Chondrocyte (in vitro differentiated cells): ENCODE measurements at places on chromosomes 4 and X. TPM values are rescaled to one million over a fixed set of nuclear protein-coding genes. Genes with fewer than 3 reads are reported as not detected.
A peak's percentile ranks its signal among the peaks of the same experiment; 100 is the strongest.

GRCh38 chr4:133131829-133132460 lies 17.1 kb upstream of the PCDH10 start:
- no peak for DNase-seq

GRCh38 chrX:23380581-23380980 lies 45.9 kb downstream of the PTCHD1 start:
- no peak for DNase-seq

GRCh38 chrX:72421797-72422196 lies 116.1 kb upstream of the CITED1 start:
- DNase-seq: no peak

CC2D2A gene
- total RNA-seq: 18.6 to 31.5 TPM (median 19.2 TPM) in 3 replicates

PRSS12 gene
- 8.9 to 15.3 TPM (median 15.1 TPM) in 3 replicates for total RNA-seq

DNA sequence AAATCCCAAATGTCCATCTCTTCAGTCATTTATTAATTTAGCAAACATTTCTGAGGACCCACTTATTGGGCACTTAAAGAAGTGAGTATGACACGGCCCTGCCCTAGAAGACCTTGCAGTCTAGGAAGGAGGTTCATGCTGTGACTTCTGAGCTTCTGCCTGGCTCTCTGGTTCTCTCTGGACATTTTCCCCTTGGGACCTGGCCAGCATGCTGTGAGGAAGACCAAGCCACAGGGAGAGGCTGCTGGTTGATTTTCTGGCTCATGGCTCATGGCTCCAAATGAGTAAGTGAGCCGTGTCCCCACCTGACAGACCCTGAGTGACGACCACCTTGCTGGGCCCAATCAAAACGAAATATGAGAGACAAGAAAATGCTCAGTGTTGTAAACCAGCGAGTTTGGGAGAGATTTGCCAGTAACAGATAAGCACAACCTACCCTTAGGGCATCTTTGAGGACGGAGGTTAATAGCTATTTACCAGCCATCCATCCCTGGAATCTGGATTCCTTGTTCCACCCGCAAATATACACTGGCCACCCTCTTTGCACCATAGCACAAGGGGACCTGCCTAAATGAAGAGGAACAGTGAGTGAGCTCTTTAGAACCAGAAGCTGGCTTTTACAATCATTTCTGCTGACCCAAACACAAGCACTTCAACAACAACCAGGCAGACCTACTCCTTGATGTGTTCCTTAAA lies 876 bp downstream of the MPP1 start:
- DNase-seq: no peak

DNA sequence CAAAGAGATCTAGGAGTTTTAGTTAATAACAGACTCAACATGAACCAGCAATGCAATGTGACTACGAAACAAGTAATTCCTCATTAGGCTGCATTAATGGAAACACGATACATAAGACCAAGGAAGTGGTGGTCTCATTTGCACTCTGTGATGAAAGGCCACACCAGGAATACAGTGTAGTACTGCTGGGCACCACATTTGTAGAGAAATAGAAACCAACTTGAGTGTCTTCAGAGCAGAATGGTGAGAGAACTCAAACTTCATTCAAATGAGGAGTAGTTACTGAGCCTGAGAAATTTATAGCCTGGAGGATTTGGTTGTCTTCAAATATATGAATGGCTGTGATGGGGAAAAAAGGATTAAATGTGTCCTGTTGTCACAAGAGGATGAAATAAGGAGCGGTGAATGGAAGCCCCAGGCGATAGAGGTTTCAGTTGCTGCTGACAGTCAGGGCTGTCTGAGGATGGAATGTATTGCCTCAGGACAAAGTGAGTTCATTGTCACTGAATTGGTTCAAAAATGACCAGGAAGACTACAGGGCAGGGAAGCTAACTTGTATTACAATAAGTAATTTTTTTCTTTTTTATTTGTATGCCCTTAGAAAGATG lies 50.9 kb downstream of the NFKB1 start:
- DNase-seq: no peak

SULT1E1 gene
- 1.2 to 1.9 TPM (median 1.4 TPM) in 3 replicates for total RNA-seq

DYNLT3 gene
- total RNA-seq: 31.5 to 36.5 TPM (median 35.8 TPM) in 3 replicates

DNA sequence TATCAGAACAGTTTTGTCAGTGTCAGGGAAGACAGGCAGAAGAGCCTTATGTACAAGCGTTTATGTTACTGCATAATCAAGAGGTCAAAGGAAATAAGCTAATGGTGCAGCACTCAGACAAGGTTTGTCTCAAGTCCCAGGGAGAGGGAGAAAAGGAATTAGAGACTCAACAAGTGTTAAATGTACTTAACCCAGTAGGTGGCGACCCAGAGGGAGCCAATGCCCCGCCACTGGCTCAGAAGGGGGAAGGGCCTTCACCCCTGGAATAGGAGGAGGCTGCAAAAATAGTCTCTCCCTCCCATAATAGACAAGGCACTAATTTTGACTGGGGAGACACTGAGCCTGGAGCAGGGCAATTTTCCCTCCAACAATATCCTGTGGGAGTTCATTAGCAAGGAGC lies 14.1 kb upstream of the PAPSS1 start:
- DNase-seq: no peak

DNA sequence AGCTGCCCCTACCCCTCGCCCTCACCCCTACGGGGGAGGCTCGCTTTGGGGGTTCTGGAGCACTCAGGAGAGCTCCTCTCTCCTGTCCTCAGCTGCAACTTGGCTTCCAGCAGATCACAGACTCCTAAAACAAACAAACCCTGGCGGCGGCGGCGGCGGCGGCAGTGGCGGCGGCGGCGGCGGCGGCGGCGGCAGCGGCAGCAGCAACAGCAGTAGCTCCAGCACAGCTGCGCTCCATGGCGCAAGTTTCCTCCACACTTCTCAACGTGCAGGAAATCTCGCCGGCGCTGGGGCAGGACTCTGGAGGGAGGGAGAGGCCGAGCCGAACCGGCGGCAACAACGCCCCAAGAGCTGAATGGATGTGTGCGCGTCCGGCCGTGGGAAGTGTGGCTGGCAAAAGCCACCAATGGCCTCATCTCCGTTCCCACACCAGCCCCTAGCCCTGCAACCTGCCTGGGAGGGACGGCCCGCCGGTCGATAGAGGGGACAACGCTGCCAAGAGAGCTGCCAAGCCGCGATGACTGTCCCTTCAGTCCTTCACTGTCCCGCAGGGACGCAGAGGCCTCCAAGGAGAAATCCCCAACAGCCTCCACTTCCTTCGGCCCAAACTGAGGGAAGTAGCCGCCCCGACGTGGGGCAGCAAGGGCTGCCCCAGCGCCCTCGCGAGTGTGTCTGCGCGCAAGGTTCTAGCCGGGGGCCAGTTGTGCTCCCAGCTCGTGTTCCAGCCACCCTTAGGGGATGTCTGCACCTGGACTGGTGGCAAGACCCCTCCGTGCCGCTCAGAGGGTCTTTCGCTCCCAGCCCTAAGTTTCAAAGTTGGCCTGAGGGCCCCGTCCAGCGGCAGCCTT lies 775 bp downstream of the SHROOM4 start:
- peak; percentile 88 for DNase-seq

- no peak for DNase-seq
Measured at GRCh38 chrX:2588049-2588448, 87.3 kb upstream of the DHRSX start.

GPR119 gene
- total RNA-seq: not detected in 3 replicates

ALB gene
- not detected in 3 replicates for total RNA-seq

DNA sequence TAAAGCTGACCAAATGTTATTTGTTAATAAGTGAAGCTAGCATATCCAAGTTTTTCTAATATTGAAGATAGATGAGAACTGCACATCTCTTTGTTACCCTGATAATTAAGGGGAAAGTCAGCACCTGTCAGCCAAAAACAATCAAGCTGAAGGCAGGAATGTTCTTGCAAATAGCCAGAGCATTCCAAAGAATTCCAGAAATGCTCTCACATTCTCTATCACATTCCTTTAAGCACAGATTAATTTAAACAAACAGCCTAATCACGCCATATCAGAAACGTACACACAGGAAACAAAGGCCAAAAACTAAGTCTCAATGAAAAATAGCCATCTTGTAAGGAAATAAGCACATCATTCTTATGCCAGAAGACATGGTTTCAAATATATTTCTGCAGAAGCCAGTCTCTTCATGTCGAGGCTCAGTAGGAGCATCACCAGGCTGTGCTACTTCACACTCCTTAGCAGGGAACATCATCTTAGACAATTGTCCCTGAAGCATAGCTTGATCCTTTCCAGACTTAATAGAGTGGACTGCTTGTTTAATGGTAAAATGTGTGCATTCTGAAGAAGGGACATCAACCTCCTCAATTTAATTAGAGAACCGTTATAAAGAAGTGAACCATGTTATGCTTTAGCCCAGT lies 252.9 kb upstream of the TTC29 start:
- DNase-seq: no peak

FOXP3 gene
- total RNA-seq: 0.12 to 0.28 TPM in 2 of 3 replicates, not detected in the other

DNA sequence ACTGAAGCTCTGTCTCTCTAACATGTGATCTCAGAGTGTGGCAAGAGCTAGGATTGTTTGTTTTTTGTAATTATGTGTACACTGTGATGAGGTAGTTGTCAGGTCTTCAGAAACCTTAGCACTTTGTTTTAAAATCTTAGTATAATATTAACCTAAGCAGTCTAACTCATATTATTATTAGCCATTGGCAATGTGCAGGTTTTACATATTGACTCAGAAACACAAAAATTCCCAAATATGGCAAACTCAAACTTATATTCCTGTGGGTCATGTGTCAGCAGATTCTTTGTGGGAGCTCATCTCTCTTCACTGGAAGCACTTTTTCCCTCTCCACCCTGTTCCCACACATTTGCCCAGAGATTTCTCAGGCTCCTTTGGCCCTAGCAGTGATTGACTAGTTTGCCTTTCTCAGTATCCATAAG lies 8.2 kb upstream of the PWWP3B start:
- DNase-seq: no peak

GRCh38 chrX:77922787-77923186 lies 12.3 kb downstream of the ATP7A start:
- no peak for DNase-seq

DNA sequence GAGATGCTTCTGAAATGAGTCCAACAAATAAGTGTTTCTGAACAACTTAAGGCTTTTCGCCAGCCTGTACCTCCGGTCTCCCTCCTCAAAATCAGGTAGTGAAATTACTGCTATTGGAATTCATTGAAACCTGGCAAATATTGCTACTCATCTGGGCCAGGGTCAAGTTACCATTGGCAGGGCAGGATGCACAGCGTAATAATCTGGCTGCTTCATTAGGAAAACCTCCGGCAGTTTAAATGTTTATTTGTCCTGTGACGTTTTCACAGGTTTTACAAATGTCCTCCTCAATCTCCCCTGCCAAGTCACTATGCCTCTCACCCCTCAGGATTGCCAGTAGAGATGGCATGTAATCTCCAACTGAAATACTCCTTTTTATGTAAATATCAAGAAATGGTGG lies 92.6 kb upstream of the KDR start:
- DNase-seq: no peak

ATP2B3 gene
- 0.17 to 0.46 TPM (median 0.37 TPM) in 3 replicates for total RNA-seq

GRCh38 chr4:92368653-92369052 lies 64.9 kb downstream of the GRID2 start:
- no peak for DNase-seq

DNA sequence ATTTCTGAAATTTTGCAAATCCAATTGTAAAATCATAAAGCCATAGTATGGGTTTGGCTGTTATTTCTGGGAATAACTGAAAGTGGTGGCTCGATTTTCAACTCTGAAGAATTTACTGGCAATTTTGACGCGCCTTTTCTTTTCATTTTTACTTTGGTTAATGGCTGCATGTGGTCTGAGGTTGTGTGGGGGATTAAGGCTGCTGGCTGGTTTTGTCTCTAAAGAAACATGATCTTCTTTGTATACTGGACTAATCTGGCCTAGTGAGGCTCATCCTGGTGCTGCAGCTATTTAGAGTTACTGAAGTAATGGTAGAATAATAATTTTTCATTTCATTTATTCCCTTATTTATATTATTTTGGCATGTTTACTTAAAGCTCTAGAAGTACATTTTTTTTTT lies 164.0 kb downstream of the RNF150 start:
- no peak for DNase-seq

SLC10A4 gene
- 0.18 TPM in 1 of 3 replicates, not detected in the others for total RNA-seq

GRCh38 chrX:23902419-23902818 lies 5.3 kb downstream of the APOO start:
- DNase-seq: no peak

ZMAT1 gene
- 3.4 to 4.7 TPM (median 4.0 TPM) in 3 replicates for total RNA-seq

DNA sequence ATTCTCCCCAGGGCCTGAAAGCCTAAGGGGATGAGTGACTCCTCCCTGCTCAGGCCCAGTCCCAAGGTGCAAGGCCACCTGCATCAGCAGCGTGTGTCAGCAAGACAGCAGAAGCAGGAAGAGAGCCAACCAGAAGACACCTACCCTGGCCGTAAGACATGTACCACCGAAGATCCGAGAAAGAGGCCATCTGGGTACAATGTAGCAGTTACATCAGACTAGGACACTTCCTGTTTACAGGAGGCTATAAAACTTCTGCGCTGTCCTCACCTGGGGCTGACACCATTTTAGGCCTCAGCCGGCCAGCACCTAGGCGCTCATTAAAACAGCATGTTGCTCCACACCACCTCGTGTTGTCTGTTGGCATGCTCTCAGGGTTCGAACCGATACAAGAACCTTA lies 19.1 kb upstream of the HERC6 start:
- no peak for DNase-seq

GRCh38 chr4:172850838-172851237 lies 317.8 kb upstream of the GALNT7 start:
- no peak for DNase-seq

NSUN7 gene
- 2.4 to 6.1 TPM (median 5.1 TPM) in 3 replicates for total RNA-seq

GRCh38 chr4:76758290-76758882 lies 139.6 kb downstream of the SOWAHB start:
- no peak for DNase-seq
